ENCODE measurements at places on chromosomes 13 and 19.

- DNase-seq = no peak
Observed at GRCh38 chr13:74895042-74895796, 586.8 kb downstream of the TBC1D4 start.

GRCh38 chr19:10651851-10652250, 2.3 kb upstream of the ILF3 start:
- no peak for DNase-seq

GRCh38 chr19:14479975-14480699, 5.0 kb upstream of the PTGER1 start:
- peak; percentile 91 for DNase-seq

GRCh38 chr13:56864451-56864850, 276.3 kb upstream of the PRR20A start:
- DNase-seq = no peak

DNA sequence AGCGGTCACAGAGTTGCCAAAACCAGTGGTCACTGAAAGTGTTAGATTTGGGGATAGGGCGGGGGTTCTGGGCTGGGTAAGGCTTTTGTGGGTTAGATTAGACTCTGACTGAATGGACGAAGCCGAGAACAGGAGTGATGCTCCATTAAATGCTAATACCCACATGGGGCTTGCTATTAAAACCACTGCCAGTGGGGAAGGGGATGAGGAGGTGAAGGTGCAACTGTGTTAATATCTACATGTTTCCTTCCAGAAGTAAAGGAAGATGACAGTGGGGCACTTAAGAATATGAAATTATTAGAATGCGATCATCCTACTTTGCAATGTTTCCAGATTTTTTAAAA, 573 bp upstream of the ZNF614 start:
- no peak for DNase-seq

DNA sequence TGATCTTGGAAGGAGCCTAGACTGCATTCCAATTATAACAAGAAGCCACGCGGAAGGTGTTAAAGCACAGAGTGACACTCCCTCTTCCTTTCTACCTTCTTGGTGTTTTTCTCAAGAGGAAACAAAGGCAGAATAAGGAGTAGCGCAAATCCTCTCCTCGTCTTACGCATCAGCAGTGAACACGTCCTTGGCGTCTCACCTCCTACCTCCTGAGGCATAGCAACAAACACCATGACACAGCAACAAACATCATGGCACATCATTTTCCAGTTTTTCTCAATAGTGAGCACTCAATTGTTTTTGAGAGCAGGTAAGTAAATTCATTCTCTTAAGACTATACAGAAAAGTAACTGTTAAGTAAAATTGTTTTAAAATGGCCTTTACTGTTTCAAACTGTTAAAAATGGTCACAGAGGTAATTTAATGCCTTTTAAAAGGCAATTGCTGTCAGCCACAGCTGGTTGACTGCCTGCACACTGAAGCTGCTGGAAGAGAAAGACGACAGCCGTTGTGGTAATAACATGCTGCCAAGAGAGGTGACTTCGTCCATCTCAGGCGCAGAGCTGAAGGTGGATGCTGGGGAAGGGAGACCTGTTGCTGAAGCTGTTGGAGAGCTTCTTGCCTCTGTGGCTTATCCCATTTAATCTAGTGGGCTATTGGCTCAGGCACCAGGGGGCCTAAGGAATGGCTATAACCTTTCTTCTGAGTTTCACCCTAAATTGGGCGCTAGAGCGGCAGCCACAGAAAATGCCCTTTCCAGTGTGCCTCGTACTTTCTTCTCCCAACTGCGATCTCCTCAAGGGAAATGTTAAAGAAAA, 703.7 kb downstream of the UQCRFS1 start:
- peak; percentile 60 for DNase-seq

DNA sequence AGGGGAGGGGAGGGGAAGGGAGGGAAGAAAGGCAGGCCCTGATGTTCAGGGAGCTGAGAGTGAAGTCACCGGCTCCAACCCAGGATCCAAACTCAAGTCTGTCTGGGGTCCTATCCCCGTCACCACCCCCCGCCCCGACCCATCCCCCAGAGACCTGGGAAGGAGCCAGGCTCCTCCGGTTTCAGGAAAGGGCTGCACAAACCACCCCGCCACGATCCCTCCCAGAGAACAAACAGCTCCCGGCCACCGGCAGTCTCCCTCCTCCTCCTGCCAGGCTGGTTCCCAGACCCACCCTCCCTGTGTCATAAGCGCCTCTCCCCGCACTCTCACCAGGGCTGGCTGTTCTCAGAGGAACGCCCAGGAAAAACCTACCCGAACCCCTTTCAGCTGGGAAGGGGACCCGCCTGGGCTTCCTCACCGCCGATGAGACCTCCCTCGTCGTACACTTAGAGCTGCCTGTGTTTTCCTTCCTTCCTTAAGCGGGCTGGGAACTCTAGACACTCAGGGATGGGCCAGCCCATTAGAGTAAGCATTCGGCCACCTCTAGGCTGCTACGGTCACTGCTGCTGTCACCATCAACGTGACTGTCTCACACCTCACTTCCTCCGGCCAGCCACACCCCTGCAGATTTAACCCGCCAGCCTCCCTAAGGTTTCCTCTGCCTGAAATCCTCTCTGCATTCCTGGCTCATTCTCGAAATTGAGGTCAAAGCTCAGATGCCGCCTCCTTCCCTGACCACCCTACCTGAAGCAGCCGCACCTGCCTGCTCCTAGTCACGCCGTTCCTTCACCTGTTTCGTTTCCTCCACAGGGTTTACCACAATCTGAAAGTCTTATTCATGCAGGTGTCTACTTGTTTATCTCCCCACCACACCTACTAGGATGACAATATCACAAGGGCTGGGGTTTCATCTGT, 6.3 kb upstream of the RDH13 start:
- DNase-seq = no peak

GRCh38 chr19:16124953-16125352, 13.3 kb downstream of the RAB8A start:
- DNase-seq = no peak

All from osteocyte (in vitro differentiated cells).